ENCODE measurements at places on chromosomes 7 and 10. TPM values are rescaled to one million over a fixed set of nuclear protein-coding genes. Genes with fewer than 3 reads are reported as not detected.

Gene TSPAN12
- total RNA-seq = 25.8 TPM

Gene IL15RA
- total RNA-seq = 17.2 TPM

Gene CTAGE6
- 0.65 TPM for total RNA-seq

Gene SPOCK2
- total RNA-seq = 0.98 TPM

Gene NXPH1
- total RNA-seq = not detected

Gene TDRD1
- not detected for total RNA-seq
